ENCODE measurements at places on chromosomes 11 and 22. TPM values are rescaled to one million over a fixed set of nuclear protein-coding genes. Genes with fewer than 3 reads are reported as not detected.
A peak's percentile ranks its signal among the peaks of the same experiment; 100 is the strongest.

- H3K4me1 ChIP-seq: no peaks in the 10 kb centered on the region
- no peak for DNase-seq
- H3K27ac ChIP-seq: no peak overlapping the region
- no peaks in the 10 kb centered on the region for H3K27me3 ChIP-seq
- no peak overlapping the region for H3K4me3 ChIP-seq
Observed at GRCh38 chr11:103676413-103676812, 360.0 kb upstream of the DDI1 start.

GRCh38 chr11:80515097-80515496 lies 1074.3 kb upstream of the TENM4 start:
- no peaks in the 10 kb centered on the region for H3K36me3 ChIP-seq
- H3K27ac ChIP-seq: no peak overlapping the region
- no peak overlapping the region for H3K4me3 ChIP-seq
- no peaks in the 10 kb centered on the region for H3K27me3 ChIP-seq
- H3K4me1 ChIP-seq: no peaks in the 10 kb centered on the region
- DNase-seq: no peak

DNA sequence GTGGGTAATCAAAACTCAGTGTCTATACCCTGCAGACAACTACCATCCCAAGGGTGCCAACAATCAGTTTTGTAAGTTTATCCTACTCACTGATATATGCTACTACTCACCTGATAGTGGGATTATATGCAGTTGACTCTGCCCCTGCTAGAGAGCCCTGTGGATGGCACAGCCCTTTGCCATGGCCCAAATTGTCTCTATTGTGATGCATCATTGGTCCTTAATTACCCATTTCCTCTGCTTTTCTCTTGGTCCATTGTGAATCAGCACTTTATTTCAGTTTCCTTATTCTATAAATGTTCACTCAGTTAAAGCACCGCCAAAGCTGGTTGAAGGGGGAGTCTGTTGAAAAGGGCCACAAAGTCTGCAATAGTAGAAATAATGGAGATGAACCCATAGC lies 42.3 kb downstream of the PLAAT5 start:
- no peaks in the 10 kb centered on the region for H3K27me3 ChIP-seq
- no peak overlapping the region for H3K27ac ChIP-seq
- no peaks in the 10 kb centered on the region for H3K36me3 ChIP-seq
- no peak overlapping the region for H3K4me3 ChIP-seq
- H3K4me1 ChIP-seq: no peaks in the 10 kb centered on the region
- DNase-seq: no peak

- DNase-seq: no peak
- no peaks in the 10 kb centered on the region for H3K4me1 ChIP-seq
- H3K27ac ChIP-seq: no peak overlapping the region
- no peaks in the 10 kb centered on the region for H3K27me3 ChIP-seq
- H3K36me3 ChIP-seq: no peaks in the 10 kb centered on the region
Observed at GRCh38 chr11:37313266-37313665, 715.2 kb upstream of the RAG2 start.

DNA sequence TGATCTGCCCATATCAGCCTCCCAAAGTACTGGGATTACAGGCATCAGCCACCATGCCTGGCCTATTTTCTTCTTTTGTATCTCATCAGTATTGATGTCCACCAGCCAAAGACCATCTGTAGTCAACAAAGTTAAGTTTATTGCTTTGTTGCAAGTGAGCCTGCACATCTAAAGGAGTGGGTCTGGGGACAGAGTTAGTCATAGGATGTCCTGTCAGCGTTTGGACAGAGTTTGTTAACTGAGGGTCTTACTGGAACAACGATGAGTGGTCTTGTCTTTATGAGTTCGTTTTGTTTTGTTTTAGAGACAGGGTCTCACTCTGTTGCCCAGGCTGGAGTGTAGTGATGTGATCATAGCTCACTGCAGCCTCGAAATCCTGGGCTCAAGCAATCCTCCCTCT lies 40.6 kb upstream of the SEPTIN5 start:
- H3K4me1 ChIP-seq: peaks cover 3% of the 10 kb centered on the region
- H3K27ac ChIP-seq: no peak overlapping the region
- H3K27me3 ChIP-seq: no peaks in the 10 kb centered on the region
- no peaks in the 10 kb centered on the region for H3K36me3 ChIP-seq
- no peak overlapping the region for H3K4me3 ChIP-seq

DNA sequence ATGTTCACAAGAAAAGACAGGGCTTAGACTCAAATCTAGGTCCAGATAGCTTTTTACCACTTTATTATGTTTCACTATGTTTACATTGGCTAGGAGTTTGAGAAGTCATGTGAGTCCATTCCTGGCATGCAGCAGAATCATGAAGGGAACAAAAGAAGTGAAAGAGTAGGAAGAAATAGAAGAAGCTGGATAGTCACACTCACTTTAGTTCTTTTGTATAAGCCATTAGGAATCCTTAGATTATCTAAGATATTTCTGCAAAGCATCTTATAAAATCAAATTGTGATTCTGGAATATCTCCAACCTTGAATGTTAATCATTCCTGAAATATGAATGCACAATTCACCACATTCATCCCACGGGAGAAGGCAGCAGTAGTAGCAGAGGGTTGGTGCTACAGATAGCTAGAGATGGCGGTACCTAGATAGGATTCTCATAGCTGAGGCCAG lies 31.9 kb downstream of the MAML2 start:
- no peak overlapping the region for H3K4me3 ChIP-seq
- DNase-seq: peak; percentile 8
- no peaks in the 10 kb centered on the region for H3K27me3 ChIP-seq

- H3K36me3 ChIP-seq: no peaks in the 10 kb centered on the region
- H3K4me3 ChIP-seq: no peak overlapping the region
- no peak overlapping the region for H3K27ac ChIP-seq
- H3K4me1 ChIP-seq: no peaks in the 10 kb centered on the region
Observed at GRCh38 chr11:108654994-108655631, 9.8 kb upstream of the DDX10 start.

DNA sequence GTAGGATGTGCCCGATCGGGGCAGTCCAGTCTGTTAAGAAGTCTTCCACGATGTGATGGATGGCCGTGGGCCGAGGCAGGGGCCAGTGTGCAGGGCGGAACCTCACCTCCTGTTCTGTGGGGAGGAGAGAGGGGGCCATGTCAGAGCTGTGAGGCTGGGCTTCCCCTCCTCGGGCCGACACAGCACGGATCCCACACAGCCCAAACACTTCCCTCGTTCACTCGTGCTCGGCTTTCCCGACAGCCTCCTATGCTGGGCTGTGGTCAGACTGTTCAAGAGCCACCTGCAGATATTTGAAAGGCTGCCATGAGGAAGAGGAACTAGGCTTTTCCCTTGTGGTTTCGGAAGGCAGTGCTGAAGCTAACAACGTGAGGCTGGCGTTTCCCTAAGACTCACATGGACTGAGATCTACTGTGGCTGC lies 12.3 kb upstream of the TXN2 start:
- no peak for DNase-seq
- no peak overlapping the region for H3K27ac ChIP-seq
- no peaks in the 10 kb centered on the region for H3K27me3 ChIP-seq
- H3K36me3 ChIP-seq: peaks cover 12% of the 10 kb centered on the region
- no peaks in the 10 kb centered on the region for H3K4me1 ChIP-seq

The ACCSL gene
- not detected for total RNA-seq

The LZTR1 gene
- 24.5 TPM for total RNA-seq

The TRPM5 gene
- not detected for total RNA-seq

Data from SJCRH30 (cell line).